Right ventricle myocardium inferior (tissue), 1 donor: ENCODE measurements at places on chromosomes 13 and 19. TPM values are rescaled to one million over a fixed set of nuclear protein-coding genes. Genes with fewer than 3 reads are reported as not detected.

The PRTN3 gene
- total RNA-seq = not detected

The ZSCAN4 gene
- total RNA-seq = not detected

DNA sequence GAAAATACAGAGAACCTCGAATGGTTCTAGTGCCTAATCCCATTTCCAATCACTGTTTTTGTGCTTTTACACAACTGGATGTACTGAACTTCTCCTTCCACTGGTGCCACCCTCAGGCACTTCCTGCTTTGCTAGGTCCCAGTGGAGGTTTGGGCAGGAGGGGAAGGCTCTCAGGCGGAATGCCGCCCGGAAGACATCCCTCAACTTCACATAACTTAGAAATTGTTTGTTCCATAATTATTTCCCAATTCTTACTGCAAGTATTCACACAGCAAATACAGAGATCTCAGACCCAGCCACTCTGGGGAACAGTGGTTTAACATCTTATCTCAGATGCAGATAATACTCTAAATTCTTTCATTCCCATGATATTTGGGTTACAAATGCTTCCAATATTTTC, 195.7 kb upstream of the IPO5 start:
- peak; percentile 80 for DNase-seq

The PLPPR3 gene
- not detected for total RNA-seq

The CLEC17A gene
- total RNA-seq = not detected

The FPR3 gene
- total RNA-seq = 7.2 TPM

- DNase-seq = no peak
Observed at GRCh38 chr13:44300895-44301638, 72.6 kb upstream of the SERP2 start.

GRCh38 chr19:41376998-41377365, 649 bp downstream of the TMEM91 start:
- DNase-seq = no peak

GRCh38 chr19:45657520-45658167, 10.4 kb upstream of the GIPR start:
- DNase-seq = peak; percentile 23

- no peak for DNase-seq
Observed at GRCh38 chr19:47156861-47157430, 26.3 kb downstream of the SAE1 start.

- DNase-seq = no peak
Observed at GRCh38 chr13:78689011-78689410, 30.1 kb upstream of the OBI1 start.

The SGCG gene
- 80.5 TPM for total RNA-seq

DNA sequence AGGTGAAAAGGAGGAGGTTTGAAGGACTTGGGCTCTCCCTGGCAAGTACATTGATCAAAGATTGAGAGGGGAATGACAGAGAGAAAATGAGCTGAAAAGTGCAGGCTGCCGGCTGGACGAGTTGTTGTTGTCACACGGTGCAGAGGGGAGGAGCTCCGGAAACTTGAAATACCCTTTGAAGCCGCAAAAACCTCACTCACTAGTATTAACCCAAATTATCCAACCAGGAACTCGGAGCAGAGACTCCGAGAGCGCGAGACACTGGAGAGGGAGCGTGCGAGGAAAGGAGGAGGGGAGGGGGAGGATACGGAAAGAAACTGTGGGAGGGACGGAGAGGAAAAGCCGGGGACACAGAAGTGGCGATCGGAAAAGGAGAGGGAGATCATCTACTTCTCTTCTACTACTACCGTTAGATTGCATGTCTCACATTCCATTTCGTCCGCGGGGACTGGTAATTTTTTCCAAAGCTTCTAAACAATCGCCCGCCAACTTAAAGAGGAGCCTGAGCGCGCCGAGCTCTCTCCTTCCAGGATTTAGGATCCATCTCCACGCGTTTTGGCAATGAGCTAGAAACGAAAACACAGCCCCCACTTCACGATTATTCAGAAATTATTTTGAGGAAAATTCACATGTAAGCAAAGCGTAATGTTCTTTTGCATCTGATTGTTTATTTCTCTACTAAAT, at the start of gene DACH1:
Gene DACH1 (minus strand): TSS at position 74 of the 684 bp plus-strand sequence.
- DNase-seq = peak; percentile 74

DNA sequence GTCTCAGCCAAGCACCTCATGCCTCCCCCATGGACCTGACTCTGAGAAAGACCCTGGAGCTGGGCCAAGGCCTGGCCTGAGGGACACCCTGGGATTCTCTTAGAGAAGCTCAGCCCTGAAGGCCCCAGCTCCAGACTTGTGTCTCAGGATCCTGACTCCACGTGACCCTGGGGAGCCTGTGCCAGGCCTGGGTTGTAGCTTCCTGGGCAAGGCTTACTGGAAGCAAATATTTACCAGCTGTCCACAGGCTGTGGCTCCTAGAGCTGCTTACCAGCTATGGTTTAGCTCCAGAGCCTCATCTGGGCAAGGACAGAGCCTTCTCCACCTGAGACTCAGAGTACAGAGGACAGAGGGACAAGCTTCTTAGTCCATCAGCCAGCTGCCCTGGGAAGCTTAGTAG, 61.0 kb upstream of the CEACAM8 start:
- no peak for DNase-seq

- peak; percentile 91 for DNase-seq
Observed at GRCh38 chr19:21474671-21475181, 30.7 kb upstream of the ZNF429 start.

- DNase-seq = peak; percentile 89
Observed at GRCh38 chr19:10961073-10961860, 437 bp downstream of the SMARCA4 start.

GRCh38 chr13:51222037-51222685, at the start of gene FAM124A:
FAM124A (plus strand) TSS chr13:51222398; CDS start chr13:51222502, 104 bp downstream.
- peak; percentile 78 for DNase-seq

The GGACT gene
- total RNA-seq = 1.4 TPM

- no peak for DNase-seq
Observed at GRCh38 chr19:31113293-31113692, 235.9 kb downstream of the TSHZ3 start.

DNA sequence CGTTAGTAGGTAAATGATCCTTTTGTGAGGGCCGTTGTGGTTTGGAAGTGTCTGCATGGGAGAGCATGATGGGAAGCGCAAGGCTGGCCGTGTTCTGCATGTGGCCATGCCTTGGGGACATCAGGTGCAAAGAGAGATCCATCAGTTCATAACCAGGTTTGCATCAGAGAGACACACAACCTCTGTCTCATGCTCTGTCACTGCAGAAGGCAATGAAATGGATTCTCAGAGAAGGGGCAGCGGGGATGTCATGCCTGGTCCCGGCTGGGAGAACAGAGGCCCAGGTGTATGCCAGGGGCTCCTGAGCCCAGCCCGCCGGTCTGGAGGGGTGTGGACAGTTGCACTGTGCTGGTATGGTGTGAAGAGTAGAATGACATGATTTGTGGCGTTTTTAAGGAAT, 60.2 kb downstream of the GGACT start:
- no peak for DNase-seq

- no peak for DNase-seq
Observed at GRCh38 chr13:75365724-75366173, 116.2 kb downstream of the TBC1D4 start.

- DNase-seq = peak; percentile 67
Observed at GRCh38 chr19:11200931-11201330, 3.6 kb upstream of the KANK2 start.

- DNase-seq = peak; percentile 79
Observed at GRCh38 chr19:7678971-7679751, 1.5 kb upstream of the TRAPPC5 start.

DNA sequence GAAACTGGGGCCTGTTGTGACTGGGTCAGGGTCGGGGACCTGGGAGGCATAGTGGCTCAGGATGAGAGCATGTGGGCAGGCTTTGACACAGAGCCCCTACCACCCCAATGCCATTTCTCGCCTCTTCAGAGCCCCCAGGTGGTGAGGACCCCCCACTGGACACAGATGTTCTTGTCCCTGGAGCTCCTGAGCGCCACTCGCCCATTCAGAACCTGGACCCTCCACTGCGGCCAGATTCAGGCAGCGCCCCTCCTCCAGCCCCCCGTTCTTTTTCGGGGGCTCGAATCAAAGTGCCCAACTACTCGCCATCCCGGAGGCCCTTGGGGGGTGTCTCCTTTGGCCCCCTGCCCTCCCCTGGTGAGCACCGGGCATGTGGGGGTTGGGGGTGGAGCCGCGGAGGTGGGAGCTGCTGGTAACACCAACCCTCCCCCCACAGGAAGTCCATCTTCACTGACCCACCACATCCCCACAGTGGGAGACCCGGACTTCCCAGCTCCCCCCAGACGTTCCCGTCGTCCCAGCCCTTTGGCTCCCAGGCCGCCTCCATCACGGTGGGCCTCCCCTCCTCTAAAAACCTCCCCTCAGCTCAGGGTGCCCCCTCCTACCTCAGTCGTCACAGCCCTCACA, 10.4 kb downstream of the IGFLR1 start:
- DNase-seq = peak; percentile 31

- no peak for DNase-seq
Observed at GRCh38 chr13:99972190-99972731, 694 bp upstream of the ZIC5 start.

DNA sequence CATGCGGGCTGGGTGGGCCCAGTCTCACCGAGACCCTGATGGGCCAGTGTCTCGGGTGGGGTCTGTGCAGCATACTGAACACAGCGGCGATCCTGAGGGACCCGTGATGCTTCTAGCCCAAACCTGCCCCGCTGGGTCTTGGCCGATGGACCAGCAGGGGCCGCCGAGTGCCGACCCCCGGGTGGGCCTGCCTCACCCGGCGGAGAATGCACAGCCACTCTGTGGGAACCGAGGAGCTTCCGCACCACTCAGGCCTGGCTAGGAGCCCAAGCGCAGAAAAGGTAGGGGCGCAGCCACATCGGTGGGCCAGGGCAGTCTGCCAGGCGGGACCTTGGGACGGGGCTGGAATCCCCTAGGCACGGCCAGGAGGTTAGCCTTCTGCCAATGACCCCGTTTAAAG, 72.6 kb downstream of the TEX26 start:
- no peak for DNase-seq

- DNase-seq = no peak
Observed at GRCh38 chr19:4987692-4988370, 18.9 kb downstream of the KDM4B start.

The C19orf85 gene
- not detected for total RNA-seq

DNA sequence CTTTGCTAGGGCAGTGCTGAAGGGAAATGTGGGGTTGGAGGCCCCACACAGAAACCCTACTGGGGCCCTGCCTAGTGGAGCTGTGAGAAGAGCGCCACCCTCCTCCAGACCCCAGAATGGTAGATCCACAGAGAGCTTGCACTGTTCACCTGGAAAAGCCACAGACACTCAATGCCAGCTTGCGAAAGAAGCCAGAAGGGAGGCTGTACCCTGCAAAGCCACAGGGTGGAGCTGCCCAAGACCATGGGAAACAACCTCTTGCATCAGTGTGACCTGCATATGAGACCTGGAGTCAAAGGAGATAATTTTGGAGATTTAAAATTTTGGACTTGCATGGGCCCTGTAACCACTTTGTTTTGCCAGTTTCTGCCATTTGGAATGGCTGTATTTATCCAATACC, 615.4 kb upstream of the MIR17HG start:
- no peak for DNase-seq
